CD8-positive, alpha-beta memory T cell (primary cell): ENCODE measurements at places on chromosomes 4 and X. TPM values are rescaled to one million over a fixed set of nuclear protein-coding genes. Genes with fewer than 3 reads are reported as not detected.
A peak's percentile ranks its signal among the peaks of the same experiment; 100 is the strongest.

DNA sequence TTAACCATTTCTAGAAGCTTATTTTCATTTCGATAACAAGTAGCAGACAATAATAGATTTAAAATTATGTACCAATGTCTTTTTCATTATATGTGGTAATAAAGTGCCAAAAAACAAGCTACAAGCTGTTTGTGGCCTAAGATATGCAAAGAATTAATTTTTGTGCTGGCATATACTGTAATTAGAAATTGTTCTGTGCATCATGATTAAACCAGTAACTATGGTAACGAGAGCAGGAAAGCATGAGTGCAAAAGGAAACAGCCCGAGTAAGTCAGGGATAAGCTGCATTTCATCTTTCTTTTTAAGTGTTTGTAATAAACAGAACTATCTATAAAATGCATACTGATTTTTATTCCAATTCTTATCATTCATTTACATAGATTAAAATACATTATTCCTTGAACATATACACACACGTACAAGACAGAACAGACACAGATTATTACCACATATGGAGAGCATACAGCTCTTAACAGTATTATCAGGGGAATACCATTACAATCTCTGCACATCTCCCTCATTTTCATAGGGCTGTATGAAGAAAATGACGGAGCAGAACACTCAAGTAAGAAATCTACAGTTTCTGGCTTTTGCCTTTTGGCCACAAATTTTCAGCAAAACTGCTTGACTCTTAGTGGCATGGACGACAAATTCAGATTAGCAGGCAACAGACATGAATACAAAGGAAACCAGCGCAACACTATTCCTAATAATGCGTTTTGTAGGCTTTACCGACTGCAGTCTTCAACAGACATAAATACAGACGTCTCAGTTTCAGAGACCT, 121.3 kb upstream of the WDR17 start:
- no peaks in the 10 kb centered on the region for H3K36me3 ChIP-seq
- H3K27ac ChIP-seq, result no peak overlapping the region
- no peak overlapping the region for H3K4me3 ChIP-seq
- no peaks in the 10 kb centered on the region for H3K4me1 ChIP-seq
- DNase-seq, result no peak

GRCh38 chrX:134026565-134027311, 41.3 kb upstream of the GPC3 start:
- no peak overlapping the region for H3K27ac ChIP-seq
- no peak for DNase-seq
- H3K27me3 ChIP-seq, result no peaks in the 10 kb centered on the region
- H3K36me3 ChIP-seq, result no peaks in the 10 kb centered on the region
- H3K4me3 ChIP-seq, result no peak overlapping the region

The GLUD2 gene
- 0.64 TPM for total RNA-seq

DNA sequence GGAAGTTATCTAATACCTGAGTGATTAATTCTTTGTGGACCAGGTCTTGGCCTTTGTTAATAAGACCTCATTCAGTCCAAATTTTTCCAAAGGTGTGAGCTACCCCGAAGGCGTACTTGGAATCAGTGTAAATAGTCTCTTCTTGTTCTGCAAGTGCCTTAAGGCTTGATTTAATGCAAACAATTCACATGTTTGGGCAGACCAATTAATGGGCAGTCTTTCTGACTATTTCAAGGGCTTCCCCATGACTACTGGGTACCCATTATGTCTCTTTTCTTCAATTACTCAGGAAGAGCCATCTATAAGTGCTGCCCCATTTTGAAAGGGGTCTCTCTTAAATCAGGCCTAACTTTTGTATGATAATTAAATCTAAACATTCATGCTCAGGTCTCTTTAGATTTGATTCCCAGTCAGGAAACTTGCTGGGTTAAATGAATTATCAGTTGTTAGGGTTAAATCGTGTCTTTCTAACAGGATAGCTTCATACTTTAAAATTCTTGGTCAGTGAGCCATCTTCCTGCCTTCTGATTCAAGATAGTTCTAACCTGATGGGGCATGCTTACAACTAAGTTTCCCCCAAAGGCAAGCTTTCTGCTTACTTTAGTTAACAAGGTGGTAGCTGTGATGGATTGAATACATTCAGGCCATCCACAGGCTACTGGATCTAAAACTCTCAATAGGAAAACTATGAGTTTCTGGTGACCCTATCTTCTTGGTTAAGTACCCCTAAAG, 179.6 kb downstream of the CCNG2 start:
- H3K4me3 ChIP-seq, result no peak overlapping the region
- no peaks in the 10 kb centered on the region for H3K27me3 ChIP-seq
- H3K36me3 ChIP-seq, result no peaks in the 10 kb centered on the region
- H3K27ac ChIP-seq, result no peak overlapping the region

The SSX2B gene
- total RNA-seq, result not detected

GRCh38 chr4:78876568-78877320, 62.5 kb downstream of the PAQR3 start:
- H3K27me3 ChIP-seq, result no peaks in the 10 kb centered on the region
- peaks cover 7% of the 10 kb centered on the region for H3K36me3 ChIP-seq
- no peaks in the 10 kb centered on the region for H3K4me1 ChIP-seq
- no peak overlapping the region for H3K27ac ChIP-seq
- no peak for DNase-seq

The DKK2 gene
- total RNA-seq, result not detected

The PPARGC1A gene
- not detected for total RNA-seq

GRCh38 chr4:132063829-132064228, 1085.3 kb upstream of the PCDH10 start:
- no peaks in the 10 kb centered on the region for H3K36me3 ChIP-seq
- H3K27ac ChIP-seq, result no peak overlapping the region
- H3K27me3 ChIP-seq, result no peaks in the 10 kb centered on the region
- H3K4me3 ChIP-seq, result no peak overlapping the region

The PRMT9 gene
- 6.9 TPM for total RNA-seq

- DNase-seq, result no peak
- H3K36me3 ChIP-seq, result no peaks in the 10 kb centered on the region
- H3K27ac ChIP-seq, result no peak within 1 kb of the TSS
- H3K4me1 ChIP-seq, result no peaks in the 10 kb centered on the region
- no peak within 1 kb of the TSS for H3K4me3 ChIP-seq
- H3K27me3 ChIP-seq, result no peaks in the 10 kb centered on the region
These were observed at the start of gene UGT2B17 for GRCh38 chr4:68576272-68577125. UGT2B17 (minus strand) TSS chr4:68576322; CDS start chr4:68568484, 7,838 bp downstream.

- no peaks in the 10 kb centered on the region for H3K36me3 ChIP-seq
- H3K27ac ChIP-seq, result no peak overlapping the region
- no peaks in the 10 kb centered on the region for H3K4me1 ChIP-seq
- no peak for DNase-seq
These were observed 14.3 kb downstream of the FGFR3 start for GRCh38 chr4:1807332-1807777.

- no peak overlapping the region for H3K27ac ChIP-seq
- no peak overlapping the region for H3K4me3 ChIP-seq
- H3K36me3 ChIP-seq, result no peaks in the 10 kb centered on the region
- H3K27me3 ChIP-seq, result no peaks in the 10 kb centered on the region
- no peak for DNase-seq
- no peaks in the 10 kb centered on the region for H3K4me1 ChIP-seq
These were observed 138.3 kb upstream of the IL1RAPL2 start for GRCh38 chrX:104427693-104428092.

The PNMA6F gene
- not detected for total RNA-seq

DNA sequence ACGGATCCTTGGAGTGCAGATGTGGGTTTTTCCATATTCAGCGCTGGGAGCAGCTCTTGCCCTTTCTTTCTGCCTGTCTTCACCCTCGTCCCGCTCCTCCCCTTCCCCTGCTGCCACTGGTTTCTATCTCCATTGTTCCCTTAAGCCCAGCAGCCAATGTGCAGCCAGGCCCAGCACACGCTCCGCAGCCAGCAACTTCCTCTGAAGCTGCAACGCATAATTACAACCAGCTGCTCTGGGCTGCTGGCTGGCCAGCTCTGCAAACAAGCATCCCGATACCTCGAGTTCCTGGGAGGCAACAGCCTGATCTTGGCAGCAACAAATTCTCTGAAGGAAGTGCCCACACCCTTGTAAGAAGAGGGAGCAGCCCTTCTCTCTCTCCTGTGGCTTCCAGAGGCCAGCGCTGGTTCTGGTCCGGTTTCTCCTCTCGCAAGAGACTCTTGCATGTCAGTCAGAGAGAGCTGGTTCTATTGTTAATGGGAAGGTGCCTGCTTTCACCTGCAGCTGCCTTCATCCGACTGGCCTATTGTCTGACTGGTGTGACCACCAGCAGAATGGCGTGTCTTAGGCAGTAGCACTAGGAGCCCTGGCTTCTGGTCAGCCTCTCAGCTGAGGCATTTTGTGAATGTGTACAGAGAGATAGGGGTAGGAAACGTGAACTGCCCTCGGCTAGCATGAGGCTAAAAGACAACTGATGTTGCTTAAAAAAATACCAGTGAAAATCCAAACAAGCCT, 83.8 kb upstream of the MAML3 start:
- no peak overlapping the region for H3K4me3 ChIP-seq
- H3K36me3 ChIP-seq, result no peaks in the 10 kb centered on the region
- peaks cover 7% of the 10 kb centered on the region for H3K4me1 ChIP-seq
- H3K27me3 ChIP-seq, result no peaks in the 10 kb centered on the region
- DNase-seq, result no peak
- no peak overlapping the region for H3K27ac ChIP-seq

GRCh38 chr4:186058253-186058979, 10.5 kb upstream of the TLR3 start:
- peaks cover 4% of the 10 kb centered on the region for H3K4me1 ChIP-seq
- no peak overlapping the region for H3K27ac ChIP-seq
- H3K27me3 ChIP-seq, result no peaks in the 10 kb centered on the region
- no peaks in the 10 kb centered on the region for H3K36me3 ChIP-seq

The EDA gene
- 0.53 TPM for total RNA-seq

GRCh38 chr4:40316782-40317635, 18.1 kb upstream of the CHRNA9 start:
- peak; percentile 74 for DNase-seq
- H3K27ac ChIP-seq, result peak overlapping the region; percentile 77
- H3K36me3 ChIP-seq, result no peaks in the 10 kb centered on the region
- peaks cover 28% of the 10 kb centered on the region for H3K4me1 ChIP-seq
- H3K4me3 ChIP-seq, result peak overlapping the region; percentile 73

GRCh38 chrX:154729439-154729838, 21.4 kb downstream of the GAB3 start:
- H3K4me1 ChIP-seq, result peaks cover 65% of the 10 kb centered on the region
- H3K4me3 ChIP-seq, result no peak overlapping the region
- H3K36me3 ChIP-seq, result no peaks in the 10 kb centered on the region
- no peak for DNase-seq

DNA sequence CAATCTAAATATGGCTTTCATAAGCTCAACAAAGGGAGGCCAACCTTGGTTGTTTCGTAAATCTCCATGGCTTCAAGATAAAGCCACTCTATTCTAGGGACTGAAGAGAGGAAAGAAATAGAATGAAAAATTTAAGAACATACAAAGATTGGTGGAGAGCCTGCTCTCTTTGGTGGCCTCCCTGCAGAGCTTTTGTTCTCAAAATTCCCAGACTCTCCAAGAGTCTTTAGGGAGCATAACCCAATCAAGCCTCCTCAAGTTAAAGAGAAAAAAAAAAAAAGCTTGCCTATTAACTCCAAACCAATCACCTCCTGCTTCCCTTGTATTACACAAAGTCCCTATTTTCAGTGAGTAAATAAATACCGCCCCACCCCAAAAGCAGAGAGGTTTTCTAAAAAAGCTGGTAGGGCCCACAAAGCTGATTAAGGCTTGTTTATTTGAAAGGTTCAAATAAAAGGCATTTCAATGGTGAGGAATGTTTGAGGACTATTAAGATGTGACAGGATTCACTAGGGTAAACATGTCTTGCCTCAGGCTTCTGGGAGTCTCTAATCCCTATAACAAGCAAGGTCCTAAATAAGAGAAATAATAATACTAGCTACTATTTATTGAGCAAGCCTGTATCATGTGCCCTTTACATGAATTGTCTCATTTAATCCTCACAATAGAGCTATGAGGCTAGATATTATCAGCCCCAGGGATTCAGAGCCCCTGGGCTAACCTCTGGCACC, 71.6 kb downstream of the GPC3 start:
- no peak for DNase-seq
- no peaks in the 10 kb centered on the region for H3K27me3 ChIP-seq
- H3K27ac ChIP-seq, result no peak overlapping the region
- no peaks in the 10 kb centered on the region for H3K4me1 ChIP-seq

- H3K4me1 ChIP-seq, result no peaks in the 10 kb centered on the region
- DNase-seq, result no peak
- no peak overlapping the region for H3K27ac ChIP-seq
- no peaks in the 10 kb centered on the region for H3K36me3 ChIP-seq
- peaks cover 6% of the 10 kb centered on the region for H3K27me3 ChIP-seq
- H3K4me3 ChIP-seq, result no peak overlapping the region
These were observed 30.9 kb downstream of the RNF212 start for GRCh38 chr4:1082215-1083182.

GRCh38 chr4:186981161-186981560, 257.5 kb upstream of the FAT1 start:
- no peaks in the 10 kb centered on the region for H3K4me1 ChIP-seq
- H3K36me3 ChIP-seq, result no peaks in the 10 kb centered on the region
- no peak for DNase-seq
- no peak overlapping the region for H3K4me3 ChIP-seq
- no peak overlapping the region for H3K27ac ChIP-seq
- no peaks in the 10 kb centered on the region for H3K27me3 ChIP-seq

DNA sequence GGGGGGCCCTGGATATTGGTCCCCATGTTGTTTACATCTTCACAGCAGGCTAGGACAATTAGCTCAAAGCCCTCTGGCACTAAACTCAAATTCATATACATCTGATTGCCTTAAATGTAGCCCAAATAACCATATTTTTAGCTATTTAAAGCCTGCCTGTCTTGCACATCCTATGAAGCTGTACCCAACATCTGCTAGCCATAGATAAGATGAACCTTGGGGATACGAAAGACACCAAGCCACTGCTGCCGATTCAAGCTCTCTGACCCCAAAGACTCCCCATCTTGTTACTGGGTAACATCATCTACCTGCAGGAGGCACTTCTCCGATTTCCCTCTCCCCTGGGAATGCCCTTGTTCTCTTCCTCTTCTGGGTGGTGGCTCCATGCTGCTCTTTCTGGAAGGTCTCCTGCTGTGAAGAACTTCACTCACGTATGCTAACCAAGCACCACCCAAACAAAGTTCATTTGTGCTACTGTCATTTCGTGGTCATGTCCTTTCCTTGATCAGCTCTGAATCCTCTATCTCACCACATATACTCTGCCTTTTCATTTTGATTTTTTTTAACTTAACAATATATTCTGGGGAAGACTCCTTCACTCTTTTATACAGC, 107.7 kb upstream of the ATXN3L start:
- no peaks in the 10 kb centered on the region for H3K36me3 ChIP-seq
- no peak overlapping the region for H3K27ac ChIP-seq
- DNase-seq, result no peak
- no peaks in the 10 kb centered on the region for H3K27me3 ChIP-seq
- no peaks in the 10 kb centered on the region for H3K4me1 ChIP-seq
- H3K4me3 ChIP-seq, result no peak overlapping the region

GRCh38 chr4:48275686-48276085, 6.0 kb upstream of the TEC start:
- H3K4me1 ChIP-seq, result no peaks in the 10 kb centered on the region
- no peak overlapping the region for H3K4me3 ChIP-seq
- no peaks in the 10 kb centered on the region for H3K36me3 ChIP-seq

DNA sequence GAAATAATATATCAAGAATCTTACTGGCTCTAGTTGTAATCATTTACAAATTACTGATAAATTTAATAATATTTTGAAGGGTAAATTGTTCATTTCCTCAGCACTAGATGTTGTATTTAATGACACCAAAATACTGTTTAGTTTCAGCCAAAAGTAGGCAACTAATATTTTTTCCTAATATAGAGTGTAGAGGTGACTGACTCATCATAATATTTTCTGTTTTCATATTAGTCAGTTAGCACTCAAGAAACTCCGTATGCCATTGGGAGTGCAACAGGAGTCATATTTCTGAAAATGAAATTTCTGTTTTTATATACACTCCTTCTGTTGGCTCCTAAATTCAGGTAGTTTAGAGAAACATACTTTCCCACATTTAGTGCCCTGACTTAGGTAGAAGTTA, 36.6 kb upstream of the PTPN13 start:
- no peaks in the 10 kb centered on the region for H3K27me3 ChIP-seq
- no peaks in the 10 kb centered on the region for H3K4me1 ChIP-seq
- H3K27ac ChIP-seq, result no peak overlapping the region

The S100P gene
- total RNA-seq, result 1.0 TPM
